Pancreas (tissue), 10 donors: ENCODE measurements at places on chromosomes 6 and 20. TPM values are rescaled to one million over a fixed set of nuclear protein-coding genes. Genes with fewer than 3 reads are reported as not detected.

DNA sequence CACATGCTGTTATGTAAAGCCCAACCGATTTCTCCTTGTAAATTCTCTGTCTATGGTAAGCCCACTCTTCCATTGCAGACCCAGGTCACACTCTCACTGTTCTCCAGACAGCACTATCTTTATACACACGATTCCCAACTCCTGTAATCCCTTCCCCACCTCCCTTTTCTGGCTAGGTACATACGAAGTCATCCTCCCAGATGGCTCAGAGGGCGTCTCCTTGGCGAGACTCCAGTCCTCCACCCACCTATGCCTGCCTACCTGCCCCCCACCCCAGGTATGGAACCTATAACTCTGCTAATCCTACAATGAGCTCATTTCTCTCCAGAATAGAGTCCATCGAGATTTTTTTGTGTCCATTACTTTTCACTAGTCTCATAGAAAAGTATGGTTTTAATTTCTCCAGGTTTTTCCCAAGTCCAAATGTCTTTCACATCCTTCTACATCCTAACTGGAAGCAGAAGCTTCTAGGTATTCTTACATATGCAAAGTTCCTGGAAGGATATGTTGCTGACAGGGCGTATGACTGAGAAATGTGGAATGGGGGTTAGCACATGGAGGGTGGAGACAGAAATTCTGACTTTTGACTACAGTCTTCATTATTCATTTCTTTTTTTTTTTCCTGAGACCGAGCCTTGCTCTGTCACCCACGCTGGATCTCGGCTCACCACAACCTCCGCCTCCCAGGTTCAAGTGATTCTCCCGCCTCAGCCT lies 22.8 kb downstream of the SCML4 start:
- no peak for DNase-seq

- no peak for DNase-seq
Observed at GRCh38 chr20:37418591-37419109, 72.7 kb downstream of the SRC start.

GRCh38 chr20:51142448-51142847 lies 119.5 kb upstream of the KCNG1 start:
- no peak for DNase-seq

GRCh38 chr6:158662607-158662953 lies 12.7 kb downstream of the SYTL3 start:
- DNase-seq: no peak

DNA sequence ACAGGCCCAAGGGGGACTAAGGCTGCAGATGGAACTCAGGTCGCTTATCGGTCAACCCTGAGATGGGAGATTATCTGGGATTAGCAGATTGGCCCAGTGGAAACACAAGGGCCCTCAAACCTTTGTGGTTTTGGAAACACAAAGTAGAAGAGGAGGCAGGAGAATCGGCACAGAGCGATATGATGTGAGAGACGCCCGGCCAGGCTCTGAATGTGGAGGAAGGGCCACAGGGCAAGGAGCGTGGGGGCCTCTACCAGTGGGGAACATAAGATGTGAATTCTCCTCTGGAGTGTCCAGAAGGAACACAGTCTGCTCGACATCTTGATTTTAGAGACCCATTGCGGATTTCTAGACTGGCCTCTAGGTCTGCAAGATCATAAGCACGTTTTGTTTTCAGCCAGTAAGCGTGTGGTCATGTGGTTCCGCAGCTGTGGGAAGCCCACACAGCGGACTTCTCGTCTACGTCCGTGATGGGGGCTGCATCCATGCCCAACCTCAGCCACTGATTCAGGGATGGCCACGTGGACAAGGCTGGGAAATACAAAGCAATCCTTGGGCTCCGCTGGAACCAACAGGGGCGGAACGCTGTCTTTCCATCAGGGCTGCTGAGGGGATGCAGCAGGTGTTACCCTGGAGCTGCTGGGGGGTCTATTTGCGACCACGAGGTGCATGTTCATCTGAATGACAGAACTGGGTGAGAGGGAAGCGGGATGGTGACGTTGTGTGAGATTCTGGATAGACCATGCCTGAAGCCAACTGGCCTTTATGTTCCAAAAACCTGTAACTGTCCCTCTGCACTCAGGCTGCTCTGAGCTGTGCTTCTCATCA lies 127.6 kb upstream of the PMEPA1 start:
- DNase-seq: no peak

GRCh38 chr20:4227085-4227821 lies 211.9 kb upstream of the RNF24 start:
- DNase-seq: no peak

DNA sequence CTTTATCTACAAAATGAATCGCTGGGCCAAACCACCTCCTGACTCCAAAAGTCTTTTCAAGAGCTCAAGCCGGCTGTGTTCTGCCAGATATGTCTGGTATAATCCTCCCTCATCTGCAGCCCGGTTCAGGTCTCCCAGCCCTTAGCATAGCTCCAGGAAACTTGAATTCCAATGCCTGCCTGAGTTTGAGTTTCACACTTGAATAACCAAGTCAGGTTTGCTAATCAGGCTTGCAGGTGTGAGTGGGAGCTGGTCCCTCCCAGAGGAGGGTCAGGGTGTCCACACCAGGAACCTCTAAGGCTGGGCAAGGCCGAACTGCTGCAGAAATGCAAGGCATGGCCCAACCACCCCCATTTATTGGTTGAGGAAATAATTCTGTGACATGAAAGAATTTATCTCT lies 96.6 kb downstream of the TMEM242 start:
- no peak for DNase-seq

- no peak for DNase-seq
Observed at GRCh38 chr6:16948396-16948795, 153.5 kb upstream of the STMND1 start.

DNA sequence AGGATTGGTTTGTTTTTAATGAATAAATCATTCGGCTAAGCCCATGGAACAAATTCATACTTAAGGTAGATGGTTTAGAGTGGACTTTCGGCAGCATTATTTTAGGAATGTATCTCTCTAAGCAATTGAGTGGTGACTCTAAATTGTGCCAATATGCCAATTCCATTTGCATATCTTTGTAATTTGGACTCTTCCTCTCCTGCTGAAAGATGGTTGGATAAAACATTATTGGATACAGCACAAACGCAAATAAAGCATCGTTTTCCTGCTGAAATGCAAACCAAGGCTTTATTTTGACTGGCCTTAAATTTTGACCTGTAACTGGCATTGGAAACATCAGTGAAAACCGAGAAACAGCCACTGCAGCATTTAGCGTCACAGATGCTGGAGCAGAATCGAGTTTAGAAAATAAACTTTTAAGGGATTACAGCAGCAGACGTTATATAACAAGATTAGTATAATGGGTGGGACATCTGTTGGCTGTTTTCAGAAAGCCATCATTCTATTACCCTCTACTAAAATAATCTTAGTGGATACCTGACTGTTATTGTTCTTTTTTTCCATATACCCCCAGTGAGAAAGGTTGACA lies 726.0 kb downstream of the KIF16B start:
- no peak for DNase-seq

GRCh38 chr6:139020689-139021088 lies 7.9 kb upstream of the ABRACL start:
- DNase-seq: no peak

DNA sequence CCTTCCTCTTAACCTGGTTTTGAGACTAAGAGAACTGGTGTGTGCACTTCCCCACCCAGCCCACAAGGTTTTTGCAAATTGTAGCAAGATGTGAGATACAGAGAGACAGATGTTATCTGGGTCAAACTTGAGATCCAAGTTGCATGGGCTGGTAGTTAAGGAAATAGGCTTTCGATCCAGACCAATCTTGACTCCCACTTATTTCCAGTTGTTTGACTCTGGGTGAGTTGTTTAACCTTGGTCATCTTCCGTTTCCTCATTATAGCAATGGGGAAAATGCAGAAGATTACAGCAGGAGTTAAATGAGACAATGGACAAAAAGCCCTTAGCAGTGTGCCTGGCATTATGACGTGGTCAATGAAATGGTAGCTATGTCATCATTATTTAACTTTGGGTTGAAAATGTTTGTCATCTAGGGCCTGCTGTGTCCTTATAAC lies 1.7 kb downstream of the SNX21 start:
- no peak for DNase-seq

GRCh38 chr20:10848810-10849370 lies 175.1 kb upstream of the JAG1 start:
- DNase-seq: no peak

DNA sequence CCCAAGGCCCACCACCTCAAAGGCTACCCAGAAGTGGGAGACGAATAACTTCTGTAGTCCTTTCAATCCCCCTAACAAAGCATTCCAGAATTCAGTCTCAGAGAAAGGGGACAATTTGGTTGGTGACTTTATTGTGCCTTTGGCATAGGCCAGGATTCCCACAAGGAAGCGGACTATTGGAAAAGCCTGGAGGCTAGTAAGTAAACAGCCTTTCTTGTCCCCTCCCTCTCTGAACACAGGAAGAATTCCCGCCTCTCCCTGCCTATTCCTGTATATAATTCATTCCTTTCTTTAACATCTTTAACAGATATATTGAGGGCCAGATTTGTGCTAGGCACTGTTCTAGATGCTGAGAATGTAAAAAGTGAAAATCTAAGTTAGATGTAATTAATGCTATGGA lies 36.1 kb downstream of the RNF8 start:
- DNase-seq: no peak

Gene FBXO5
- total RNA-seq: 2.4 TPM

Gene NKAPL
- total RNA-seq: 0.69 TPM

Gene PAK5
- total RNA-seq: 1.3 TPM

Gene BNIP5
- 0.47 TPM for total RNA-seq

Gene PTGIS
- 11.9 TPM for total RNA-seq
